Central memory CD8-positive, alpha-beta T cell (primary cell): ENCODE measurements at places on chromosomes 6 and 20.

DNA sequence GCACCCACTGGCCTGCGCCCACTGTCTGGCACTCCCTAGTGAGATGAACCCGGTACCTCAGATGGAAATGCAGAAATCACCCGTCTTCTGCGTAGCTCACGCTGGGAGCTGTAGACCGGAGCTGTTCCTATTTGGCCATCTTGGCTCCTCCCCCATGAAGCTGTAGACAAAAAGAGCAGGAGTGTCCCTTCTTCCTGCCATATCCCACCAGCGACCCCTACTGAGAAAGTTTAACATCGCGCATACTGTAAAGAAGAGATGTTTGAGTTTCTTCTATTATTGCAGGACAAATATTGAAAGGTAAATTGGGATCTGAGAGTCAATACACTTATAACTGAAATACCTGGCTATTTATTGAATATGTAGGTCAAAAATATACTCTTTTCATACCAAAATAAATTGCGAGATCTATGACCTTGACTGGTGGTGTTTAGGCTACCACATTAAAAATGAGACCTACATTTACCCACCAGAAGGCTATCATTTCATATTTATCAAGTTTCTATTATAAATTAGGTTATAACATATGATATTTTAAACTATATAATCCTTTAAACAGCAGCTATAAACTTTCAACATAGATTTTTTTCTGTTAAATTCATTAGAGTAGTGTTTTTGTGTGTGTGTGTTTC, 586.3 kb downstream of the HTR1B start:
- H3K27ac ChIP-seq = no peak overlapping the region
- H3K36me3 ChIP-seq = no peaks in the 10 kb centered on the region
- DNase-seq = no peak
- H3K4me3 ChIP-seq = no peak overlapping the region

- no peak for DNase-seq
- no peaks in the 10 kb centered on the region for H3K36me3 ChIP-seq
- H3K4me1 ChIP-seq = no peaks in the 10 kb centered on the region
Measured at GRCh38 chr6:138231381-138231886, 13.1 kb upstream of the PBOV1 start.

DNA sequence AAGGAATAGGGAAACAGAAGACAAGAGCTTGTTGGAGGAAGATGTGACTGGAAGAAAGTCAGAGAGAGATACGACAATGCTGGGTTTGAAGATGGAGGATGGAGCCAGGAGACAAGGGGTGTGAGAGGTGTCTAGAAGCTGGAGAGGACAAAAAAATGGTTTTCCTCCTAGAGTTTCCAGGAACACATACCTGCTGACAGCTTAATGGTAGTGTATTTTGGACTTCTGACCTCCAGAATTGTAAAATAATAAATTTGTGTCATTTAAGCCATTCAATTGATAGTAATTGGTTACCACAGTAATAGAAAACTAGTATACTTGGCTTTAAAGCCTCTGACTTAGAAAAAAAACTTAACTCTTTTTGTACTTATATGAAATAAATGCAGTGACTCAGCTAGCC, 3.6 kb downstream of the AIG1 start:
- peaks cover 20% of the 10 kb centered on the region for H3K4me1 ChIP-seq
- H3K27ac ChIP-seq = no peak overlapping the region
- no peak for DNase-seq
- H3K27me3 ChIP-seq = no peaks in the 10 kb centered on the region
- no peak overlapping the region for H3K4me3 ChIP-seq

- H3K4me3 ChIP-seq = no peak overlapping the region
- H3K36me3 ChIP-seq = peaks cover 2% of the 10 kb centered on the region
- peaks cover 10% of the 10 kb centered on the region for H3K4me1 ChIP-seq
Measured at GRCh38 chr6:44054721-44055559, 72.3 kb downstream of the MRPL14 start.

DNA sequence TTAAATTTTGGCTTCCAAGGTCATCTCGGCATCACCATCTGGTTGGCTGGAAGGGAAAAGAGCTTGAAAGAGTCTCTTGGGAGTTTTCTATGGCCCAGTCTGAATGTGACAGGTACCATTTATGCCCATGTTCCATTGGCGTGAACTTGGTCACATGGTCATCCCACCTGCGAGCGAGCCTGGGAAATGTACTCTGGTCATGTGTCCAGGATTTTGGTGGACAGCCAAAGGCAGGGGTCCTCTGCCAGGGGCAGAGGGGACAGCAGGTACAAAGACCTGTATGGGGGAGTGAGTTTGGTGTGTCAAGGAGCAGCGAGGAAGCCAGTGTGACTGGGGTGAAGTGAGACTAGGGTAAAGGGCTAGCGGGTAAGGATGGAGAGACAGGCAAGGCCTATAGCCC, 112.6 kb downstream of the CDC5L start:
- peaks cover 38% of the 10 kb centered on the region for H3K27me3 ChIP-seq
- DNase-seq = no peak
- no peak overlapping the region for H3K27ac ChIP-seq

GRCh38 chr6:24352434-24352833, 5.4 kb downstream of the DCDC2 start:
- peaks cover 51% of the 10 kb centered on the region for H3K27me3 ChIP-seq
- H3K27ac ChIP-seq = no peak overlapping the region
- H3K36me3 ChIP-seq = no peaks in the 10 kb centered on the region
- peaks cover 4% of the 10 kb centered on the region for H3K4me1 ChIP-seq
- DNase-seq = no peak
- no peak overlapping the region for H3K4me3 ChIP-seq
